ENCODE measurements at places on chromosomes 1 and 21.

GRCh38 chr1:119366424-119366823, 2.2 kb upstream of the HAO2 start:
- DNase-seq = no peak

GRCh38 chr1:228900886-228901392, 165.7 kb downstream of the RHOU start:
- no peak for DNase-seq

DNA sequence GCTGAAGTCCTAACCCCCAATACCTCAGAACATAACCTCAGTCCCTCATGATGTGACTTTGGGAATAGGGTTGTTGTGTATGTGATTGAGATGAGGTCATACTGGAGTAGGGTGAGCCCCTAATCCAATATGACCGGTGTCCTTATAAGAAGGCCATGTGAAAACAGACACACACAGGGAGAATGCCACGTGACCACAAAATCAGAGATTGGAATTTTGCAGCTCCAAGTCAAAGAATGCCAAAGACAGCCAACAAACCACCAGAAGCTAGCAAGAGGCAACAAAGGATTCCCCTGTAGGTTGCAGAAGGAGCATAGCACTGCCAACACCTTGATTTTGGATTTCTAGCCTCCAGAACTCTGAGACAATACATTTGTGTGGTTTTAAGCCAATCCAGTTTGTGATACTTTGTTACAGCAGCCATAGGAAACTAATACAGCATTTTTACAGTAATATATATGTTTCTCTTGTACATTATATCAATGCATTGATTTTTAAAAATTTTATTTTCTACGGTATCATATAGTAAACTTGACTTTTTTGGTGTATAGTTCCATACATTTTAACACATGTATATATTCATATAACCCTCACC, 5.4 kb downstream of the ZSWIM5 start:
- no peak for DNase-seq

- no peak for DNase-seq
These were observed 39.5 kb upstream of the RD3 start for GRCh38 chr1:211531194-211532087.

DNA sequence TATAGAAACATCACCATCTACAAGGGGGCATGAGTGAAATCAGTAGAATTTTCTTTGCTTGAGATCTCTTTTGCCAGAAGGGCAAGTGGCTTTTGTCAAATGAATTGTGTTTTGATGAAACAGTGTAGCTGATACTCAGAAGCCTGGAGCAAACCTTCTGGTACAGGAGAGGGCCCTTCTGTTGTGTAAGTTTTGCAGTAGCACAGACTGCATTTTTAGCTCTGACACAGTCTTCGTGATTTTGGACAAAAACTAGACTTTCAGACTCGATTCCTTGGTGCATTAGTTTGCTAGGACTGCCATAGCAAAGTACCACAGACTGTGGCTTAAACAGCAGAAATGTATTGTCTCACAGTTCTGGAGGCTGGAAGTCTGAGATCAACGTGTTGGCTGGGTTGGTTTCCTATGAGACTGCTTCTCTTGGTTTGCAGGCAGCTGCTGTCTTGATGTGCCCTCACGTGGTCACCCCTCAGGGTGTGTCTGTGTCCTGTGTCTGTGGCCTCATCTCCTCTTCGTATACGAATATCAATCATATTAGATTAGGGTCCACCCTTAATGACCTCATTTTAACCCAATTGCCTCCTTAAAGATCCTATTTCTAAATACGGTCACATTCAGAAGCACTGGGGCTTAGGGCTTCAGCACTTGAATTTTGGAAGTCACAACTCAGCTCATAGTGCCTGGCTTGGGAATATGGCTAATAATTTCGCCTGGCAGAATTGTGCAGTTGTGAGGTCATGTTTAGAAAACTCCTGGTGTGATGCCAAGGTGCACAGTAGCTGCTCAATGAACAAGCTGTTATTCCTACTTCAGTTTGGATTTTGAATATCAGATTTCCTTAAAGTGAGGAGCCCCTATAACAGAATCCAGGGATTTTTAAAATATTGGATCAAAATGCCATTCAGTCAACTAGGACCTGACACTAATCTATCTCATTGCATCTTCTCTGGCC, 21.2 kb upstream of the DISC1 start:
- no peak for DNase-seq

GRCh38 chr1:201294876-201295275, 11.6 kb downstream of the PKP1 start:
- no peak for DNase-seq

DNA sequence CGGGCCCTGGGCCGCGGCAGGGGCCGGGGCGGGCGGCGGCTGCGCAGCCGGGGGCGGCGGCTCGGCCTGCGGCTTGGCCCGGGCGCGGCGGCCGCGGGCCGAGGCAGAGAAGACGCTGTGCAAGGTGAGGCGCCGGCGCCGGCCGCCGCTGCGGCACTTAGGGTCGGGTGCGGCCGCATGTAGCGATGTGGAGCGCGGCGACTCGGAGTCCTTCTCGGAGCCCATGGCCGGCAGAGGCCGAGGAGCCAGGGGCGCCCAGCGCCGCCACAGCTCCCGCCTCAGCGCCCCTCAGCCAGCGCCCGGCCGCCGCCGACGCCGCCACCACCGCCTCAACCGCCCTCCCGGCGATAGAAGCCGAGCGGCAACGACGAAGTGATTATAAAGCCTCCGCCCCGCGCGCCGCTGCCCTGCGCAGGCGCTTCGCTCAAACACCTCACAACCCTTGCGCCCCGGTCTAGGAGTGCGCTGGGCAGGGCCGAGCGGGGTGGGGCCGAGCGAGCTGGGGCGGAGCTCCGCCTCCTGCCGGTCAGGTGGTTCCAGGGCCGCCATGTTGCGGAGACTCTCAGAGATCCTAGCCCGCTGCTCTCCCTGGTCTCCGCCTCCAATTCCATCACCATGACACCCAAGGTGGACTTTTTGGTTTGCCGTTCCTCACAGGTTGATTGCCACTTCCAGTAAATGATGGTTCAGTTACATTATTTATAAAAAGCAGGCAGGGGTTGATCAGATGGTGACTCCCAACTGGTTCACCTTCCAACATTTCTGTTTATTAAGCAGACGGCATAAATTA, at the start of gene RNF19B:
Gene RNF19B, minus strand, starts transcription at position 349 of the 790 bp plus-strand sequence. Its CDS starts 124 bp downstream, at position 225.
- DNase-seq = peak; percentile 96

DNA sequence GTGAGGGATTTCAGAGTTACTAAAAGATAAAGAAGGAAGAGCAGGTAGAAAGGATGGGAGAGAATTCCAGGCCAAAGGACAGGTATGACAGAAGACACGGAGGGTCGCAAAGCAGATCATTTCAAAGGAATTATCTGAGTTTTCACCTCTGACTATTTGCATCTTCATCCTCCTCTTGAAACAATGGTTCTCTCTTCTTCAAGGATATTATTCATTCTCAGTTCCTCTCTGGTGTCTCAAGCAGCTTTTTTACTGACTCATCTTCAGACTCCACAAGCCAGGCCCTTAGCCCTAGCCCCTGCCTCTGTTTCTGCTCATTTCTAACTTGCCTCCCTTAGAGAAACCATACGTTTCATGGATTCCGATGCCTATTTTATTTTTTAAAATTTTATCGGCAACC, 15.0 kb downstream of the DDX59 start:
- DNase-seq = no peak

- no peak for DNase-seq
These were observed 21.4 kb downstream of the FOXO6 start for GRCh38 chr1:41382480-41383090.

GRCh38 chr1:225440380-225441221, 12.8 kb upstream of the LBR start:
- no peak for DNase-seq

DNA sequence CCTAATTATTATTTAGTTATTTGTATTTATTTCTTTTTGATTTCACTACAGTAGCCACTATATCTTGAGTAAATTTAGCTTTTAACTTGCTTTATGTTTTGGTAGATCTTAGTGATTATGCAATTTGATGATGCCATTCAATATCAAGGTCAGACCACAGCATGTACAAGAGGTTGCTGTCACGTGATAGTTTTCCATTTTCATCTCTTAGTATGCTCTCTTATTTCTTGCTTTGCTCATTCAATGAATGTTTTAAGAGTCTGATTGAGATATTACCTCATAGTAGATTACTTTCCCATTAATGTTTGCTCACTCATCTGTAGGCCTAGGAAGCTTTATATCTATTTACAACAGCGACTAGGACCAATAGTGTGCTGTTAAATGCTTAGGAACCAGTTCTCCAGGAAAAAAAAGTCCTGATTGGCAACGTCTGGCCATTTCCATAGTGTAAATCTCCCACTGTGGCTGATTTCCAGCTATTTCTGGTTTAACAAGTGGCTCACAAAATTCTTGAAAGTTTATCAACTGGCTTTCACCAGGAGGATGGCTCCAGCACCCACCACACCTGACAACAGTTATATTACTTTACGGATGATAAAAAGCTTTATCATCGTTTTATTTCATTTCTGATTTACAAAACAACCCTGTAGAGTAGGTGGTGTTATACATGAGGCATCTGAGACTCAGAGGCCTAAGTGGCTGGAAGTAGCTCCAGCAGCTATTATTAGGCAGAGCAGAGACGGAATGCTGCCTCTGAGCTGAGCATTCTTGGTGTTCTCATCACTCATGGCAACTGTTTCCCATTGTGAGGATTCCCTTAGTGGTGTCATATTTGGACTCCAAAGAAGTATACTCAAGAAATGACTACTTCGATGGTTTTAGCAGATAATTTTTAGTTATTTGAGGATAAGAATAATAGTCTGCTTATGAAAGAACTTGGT, 235.2 kb downstream of the DISC1 start:
- DNase-seq = no peak

- DNase-seq = no peak
These were observed 24.6 kb downstream of the RPS6KA1 start for GRCh38 chr1:26553942-26554682.

DNA sequence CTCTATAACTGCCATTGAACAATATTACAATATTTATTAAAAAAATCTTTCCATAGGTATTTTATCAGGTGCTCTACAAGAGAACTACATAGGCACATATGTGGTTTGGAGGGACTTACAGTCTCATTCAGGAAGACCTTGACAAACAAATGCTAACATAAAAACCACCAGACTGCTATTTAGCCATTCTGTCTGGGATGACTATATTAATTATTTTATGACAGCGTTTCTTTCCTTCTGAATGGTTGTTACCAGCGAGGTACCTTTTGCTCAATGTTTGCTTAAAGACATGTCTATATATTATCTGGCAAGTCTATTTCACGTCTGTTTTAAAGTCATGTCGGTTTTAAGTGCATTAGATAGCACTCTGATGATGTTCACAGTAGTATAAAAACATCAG, 69.7 kb downstream of the RUNX1 start:
- DNase-seq = no peak

GRCh38 chr1:115142616-115143015, 53.3 kb upstream of the TSPAN2 start:
- no peak for DNase-seq

DNA sequence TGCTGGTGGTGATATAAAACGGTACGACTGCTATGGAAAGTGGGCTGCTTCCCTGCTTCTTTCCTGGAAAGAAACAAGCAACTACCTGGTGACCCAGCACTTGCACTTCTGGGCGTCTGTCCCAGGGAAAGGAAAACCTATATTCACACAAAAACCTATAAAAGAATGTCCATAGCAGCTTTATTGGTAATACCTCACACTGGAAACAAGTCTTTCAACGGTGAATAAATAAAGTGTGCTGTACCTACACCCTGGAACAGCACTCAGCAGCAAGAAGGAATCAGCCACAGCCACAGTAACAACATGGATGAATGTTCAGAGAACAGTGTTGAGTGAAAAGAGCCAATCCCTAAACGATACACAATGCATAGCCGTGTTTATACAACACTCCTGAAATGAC, 19.9 kb downstream of the SLC19A1 start:
- DNase-seq = no peak

- no peak for DNase-seq
These were observed 82.2 kb downstream of the TPR start for GRCh38 chr1:186292875-186293274.

GRCh38 chr1:47181955-47182675, 7.7 kb downstream of the PDZK1IP1 start:
- no peak for DNase-seq

- DNase-seq = no peak
These were observed 1112.3 kb downstream of the KCNT2 start for GRCh38 chr1:195495720-195496635.

- DNase-seq = no peak
These were observed 25.4 kb upstream of the SMIM12 start for GRCh38 chr1:34884961-34885360.

DNA sequence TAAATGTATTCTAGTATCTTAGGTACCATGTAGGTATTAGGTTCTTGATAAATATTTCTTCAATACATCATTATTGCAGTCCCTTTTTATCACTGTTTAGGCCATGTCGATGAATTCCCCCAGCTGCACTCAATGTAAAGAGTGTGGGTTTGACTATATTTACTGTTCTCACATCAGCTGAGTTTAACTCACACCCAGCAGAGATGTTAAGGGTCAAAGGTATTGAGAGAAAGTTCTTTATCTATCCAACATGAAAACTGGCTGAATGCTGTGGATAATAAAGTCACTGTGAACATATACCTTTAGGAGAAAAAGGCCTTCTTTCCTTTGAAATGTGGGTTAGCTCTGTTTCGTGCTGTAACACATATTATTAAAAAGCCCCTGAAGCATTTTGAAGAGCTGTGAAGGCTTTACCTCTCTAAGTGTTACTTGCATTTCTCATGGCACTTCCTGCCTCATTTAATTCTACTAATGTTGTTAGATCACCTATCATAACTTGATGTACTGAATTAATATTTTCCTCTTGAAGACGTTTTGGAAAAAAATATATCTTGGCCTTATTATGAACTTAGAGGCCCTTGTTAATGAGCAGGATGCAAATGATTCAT, 19.1 kb upstream of the LYST start:
- no peak for DNase-seq

- DNase-seq = no peak
These were observed 40.3 kb downstream of the LRRC8C start for GRCh38 chr1:89673251-89673650.

DNA sequence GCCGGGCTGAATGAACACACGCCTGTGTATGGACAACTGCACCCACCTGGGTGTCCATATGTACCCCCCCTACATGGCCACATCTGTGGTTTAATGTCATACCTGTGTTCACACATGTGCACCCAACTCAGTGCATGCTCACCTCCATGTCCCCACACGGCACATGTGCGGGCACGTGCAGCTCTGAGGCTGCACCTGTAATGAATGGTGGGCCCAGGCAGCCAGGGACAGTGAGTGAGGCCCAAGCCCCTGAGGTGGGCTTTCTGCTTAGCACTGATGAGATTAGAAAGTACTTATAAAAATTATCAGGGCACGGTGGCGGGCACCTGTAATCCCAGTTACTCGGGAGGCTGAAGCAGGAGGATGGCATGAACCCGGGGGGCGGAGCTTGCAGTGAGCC, 42.5 kb upstream of the CSF3R start:
- DNase-seq = no peak

- DNase-seq = peak; percentile 47
These were observed 470.6 kb downstream of the PTPRU start for GRCh38 chr1:29706936-29707335.

GRCh38 chr1:153968000-153968363, 280 bp downstream of the CREB3L4 start:
- no peak for DNase-seq

GRCh38 chr1:7948960-7949359, 8.3 kb upstream of the TNFRSF9 start:
- DNase-seq = no peak
